DMS53 (cell line): ENCODE measurements at places on chromosomes 2 and 18.

DNA sequence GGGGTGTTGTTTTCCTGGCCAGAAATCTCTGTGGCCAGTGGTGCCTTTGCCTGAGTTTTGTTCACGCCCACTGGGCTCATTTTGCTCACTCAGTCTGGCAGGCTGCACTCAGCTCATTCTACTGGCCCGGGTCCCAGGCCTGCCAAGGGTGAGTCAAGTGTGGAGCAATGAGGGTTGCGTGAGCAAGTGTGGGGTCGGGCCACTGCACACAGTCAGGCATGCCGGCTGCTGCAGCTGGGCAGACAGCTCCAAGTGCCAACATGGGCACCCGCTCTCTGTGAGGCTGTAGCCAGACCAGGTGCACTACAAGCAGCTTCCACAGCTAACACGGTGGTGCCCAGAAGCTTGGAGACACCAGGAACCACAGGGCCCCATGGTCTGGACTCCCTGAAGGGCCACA is 801.1 kb upstream of the RAB6C start:
- DNase-seq: no peak

DNA sequence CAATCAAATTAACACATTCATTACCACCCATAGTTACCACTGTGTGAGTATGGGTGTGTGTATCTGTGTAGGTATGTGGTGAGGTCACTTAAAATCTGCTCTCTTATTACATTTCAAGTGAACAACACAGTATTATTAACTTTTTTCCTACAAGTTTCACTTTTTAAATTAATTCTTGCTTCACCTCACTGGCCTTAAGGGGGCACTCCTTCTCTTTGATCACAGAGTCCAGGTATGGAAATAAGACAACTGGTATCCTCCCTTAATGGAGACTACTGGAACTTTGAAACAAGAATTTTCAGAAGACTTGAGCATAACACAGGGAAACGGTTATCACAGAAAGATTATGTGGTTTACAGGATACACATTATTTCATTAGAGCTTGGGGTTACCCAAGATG is 255.8 kb downstream of the ASXL3 start:
- DNase-seq: peak; percentile 62

DNA sequence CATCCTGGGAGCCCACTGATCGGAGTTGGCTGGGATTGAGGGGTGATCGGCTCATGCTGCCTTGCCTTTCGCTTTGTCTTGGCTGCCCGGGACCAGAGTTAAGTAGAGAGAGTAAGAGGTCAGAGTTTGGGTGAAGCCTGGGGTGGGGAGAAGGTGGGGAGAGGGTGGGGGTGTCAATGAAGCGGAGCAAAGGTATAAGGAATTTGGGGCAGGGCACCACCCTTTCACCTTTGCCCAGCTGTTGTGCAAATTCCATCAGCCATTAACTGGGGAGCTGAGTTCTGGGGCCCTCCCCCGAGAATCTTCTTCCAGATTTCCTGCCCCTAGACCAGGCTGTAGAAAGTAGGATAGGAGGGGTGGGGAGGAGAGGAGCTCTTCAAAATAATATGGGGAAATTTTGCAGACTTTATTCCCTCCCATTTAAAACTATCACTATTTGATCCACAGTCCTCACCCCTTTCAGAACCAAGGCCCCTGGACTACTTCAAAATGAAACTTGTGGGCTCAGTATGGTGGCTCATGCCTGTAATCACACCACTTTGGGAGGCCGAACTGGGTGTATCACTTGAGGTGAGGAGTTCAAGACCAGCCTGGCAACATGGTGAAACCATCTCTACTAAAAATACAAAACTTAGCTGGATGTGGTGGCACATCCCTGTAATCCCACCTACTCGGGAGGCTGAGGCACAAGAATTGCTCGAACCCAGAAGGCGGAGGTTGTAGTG is at the start of gene SLC23A3:
SLC23A3 (minus strand) TSS at position 100 of the 725 bp plus-strand sequence; CDS start at position 55, 45 bp downstream.
- no peak for DNase-seq

DNA sequence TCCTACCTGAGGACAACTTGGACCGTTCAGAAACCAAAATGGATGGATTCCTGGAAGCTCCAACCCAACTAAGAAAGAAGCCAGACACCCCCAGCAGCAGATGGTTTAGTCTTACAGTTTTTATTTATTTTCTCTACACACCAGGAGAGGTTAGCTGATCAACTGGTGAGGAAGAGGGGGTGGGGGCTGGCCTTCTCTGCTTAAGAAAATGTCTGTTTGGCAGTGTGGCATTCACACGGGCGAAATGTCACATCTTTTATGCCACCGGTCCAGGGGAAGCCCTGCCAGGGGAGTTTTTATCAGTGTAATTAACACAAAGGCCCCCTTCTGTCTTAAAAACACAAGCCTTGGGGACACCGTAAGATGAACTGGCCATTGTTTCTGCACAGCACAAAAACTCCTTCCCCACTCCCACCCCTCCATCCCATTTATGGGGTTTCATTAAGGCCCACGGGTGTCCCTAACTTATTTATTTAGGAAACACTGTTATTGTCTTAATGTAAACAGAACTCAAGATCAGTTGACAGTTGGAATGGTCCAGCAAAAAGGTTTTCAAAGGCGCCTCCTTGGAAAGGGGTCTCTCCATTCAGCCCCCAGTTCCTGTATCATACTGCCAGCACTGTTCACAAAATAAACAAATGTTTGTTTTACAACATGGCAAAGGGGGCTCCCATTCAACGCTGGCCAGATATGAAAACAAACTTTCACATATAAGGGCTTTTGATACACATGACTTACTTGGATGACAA is 217.0 kb downstream of the C1D start:
- peak; percentile 29 for DNase-seq

DNA sequence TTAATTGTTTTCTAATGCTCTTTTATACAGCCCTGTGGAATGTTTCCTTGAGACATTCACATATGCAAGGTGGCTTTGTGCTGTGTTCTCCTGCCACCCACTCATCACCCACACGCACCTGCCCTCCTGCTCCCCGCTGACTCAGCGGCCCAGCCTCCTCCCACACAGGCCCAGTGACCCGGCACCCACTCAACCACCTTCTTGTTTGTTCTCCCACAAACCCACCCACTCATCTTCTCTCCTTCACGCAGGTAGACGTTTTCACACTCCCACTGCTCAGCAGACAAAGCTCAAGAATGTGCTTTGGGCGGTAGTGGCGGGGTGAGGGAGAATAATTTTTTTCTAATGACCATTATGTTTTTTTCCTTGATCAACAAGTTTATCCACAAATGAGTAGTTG is 28.6 kb upstream of the NEMP2 start:
- DNase-seq: peak; percentile 10

DNA sequence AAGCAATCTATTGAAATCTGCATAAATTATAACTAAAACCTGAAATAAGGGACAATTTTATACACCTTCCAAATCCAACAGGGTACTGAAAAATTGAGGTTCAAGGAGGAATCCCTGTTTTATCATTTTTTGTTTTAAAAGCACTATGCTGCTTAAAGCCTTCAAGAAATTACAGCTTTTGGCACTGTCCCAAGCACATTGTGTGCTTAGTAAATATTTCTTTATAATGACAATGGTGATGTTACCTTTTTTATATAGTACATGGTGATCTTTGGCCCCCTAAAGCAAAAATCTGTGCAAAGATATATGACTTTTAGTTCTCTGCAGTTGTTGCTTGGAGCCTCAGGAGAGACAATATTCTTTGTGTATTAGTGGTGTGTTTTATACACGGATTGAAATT is 71.6 kb upstream of the EFEMP1 start:
- DNase-seq: peak; percentile 25

DNA sequence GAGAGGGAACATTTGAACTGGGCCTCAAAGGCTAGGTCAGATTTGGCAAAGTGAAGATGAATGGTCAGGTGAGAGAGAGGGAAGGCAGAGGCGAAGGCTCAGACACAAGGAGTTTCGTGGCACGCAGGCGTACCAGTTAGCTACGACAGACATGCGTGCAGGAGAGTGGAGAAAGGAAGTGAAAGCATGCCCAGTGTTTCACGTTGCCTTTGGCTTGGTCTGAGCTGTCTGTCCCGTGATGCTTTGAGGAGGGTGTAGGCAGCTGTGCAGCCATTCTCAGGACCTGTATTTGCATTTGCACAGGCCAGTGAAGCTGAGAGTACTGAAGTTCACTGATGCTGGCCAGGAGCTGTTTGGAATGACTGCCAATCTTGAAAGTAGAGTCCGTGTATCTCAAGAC is 69.5 kb downstream of the HNRNPLL start:
- DNase-seq: peak; percentile 24

DNA sequence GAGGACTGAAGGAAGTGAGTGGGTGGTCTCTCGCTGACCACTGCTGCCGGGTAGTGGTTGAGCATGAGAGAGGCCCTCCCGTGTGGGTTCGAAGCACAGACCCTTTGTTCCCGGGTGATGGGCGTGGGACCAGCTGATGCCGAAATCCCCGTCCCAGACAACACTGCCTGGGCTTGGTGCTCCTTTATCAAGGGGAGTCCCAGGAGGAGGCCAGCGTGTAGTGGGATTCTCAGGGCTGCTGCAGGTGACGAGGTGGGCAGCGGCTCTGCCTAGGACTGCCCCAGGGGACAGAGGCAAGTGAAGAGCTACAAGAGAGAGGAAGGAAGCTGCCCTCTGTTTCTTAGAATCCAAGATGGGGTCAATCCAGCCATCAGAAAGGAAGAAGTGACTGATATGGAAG is 251.3 kb upstream of the PXDN start:
- DNase-seq: no peak

DNA sequence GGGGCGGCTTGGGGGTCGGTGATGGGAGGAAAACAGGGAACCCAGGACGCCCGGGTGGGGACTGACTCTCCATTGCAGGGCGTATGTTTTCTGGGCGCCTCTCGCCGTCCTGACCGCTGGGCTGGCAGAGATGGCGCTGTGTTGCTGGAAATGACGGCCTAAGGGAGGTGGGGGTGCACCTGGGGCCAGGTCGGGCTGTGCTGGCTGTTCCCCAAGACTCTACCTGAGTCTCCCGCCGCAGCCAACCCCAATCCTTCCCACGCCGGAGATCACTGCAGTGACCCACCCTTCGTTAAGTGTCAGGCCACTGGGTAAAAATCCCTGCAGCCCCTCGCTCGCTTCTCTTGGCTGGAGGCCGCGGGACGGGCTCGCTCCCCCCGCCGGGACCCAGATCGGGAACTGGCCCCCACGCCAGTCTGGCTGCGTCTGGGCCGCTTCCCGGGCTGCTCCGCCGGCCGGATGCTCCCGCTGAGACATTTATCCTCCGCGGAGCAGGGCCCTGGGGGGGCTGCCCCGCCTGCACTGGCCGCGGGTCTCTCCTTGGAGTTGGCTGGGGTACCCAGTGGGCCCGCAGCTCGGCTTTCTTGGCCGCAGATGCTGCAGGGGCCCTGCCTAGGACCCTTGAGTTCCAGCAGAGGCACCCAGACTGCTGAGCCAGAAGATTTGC is 7.8 kb upstream of the ARMC9 start:
- peak; percentile 42 for DNase-seq

DNA sequence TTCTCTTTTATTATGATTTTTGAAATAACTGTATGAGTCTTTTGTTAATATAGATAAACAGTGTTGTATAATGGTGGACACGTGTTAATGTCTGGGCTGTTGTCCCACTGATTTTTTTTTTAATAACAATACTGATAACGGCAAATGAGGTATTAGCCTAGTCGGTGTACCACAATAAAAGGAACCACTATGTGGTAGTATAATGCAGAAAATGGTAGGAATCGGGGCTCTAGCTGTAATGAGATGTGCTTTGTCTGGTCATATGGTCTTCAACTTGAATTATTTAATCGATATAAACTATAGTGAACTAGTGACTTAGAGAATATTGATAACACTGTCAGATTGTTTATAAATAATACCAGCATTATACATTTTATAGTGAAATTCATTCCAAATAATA is 517.9 kb upstream of the SPHKAP start:
- DNase-seq: no peak

GRCh38 chr18:73945130-73945792 is 202.4 kb downstream of the FBXO15 start:
- peak; percentile 49 for DNase-seq

- DNase-seq: no peak
Observed at GRCh38 chr2:38982498-38982897, 92.8 kb downstream of the ARHGEF33 start.

- DNase-seq: no peak
Observed at GRCh38 chr2:19874726-19875125, 27.1 kb downstream of the TTC32 start.

DNA sequence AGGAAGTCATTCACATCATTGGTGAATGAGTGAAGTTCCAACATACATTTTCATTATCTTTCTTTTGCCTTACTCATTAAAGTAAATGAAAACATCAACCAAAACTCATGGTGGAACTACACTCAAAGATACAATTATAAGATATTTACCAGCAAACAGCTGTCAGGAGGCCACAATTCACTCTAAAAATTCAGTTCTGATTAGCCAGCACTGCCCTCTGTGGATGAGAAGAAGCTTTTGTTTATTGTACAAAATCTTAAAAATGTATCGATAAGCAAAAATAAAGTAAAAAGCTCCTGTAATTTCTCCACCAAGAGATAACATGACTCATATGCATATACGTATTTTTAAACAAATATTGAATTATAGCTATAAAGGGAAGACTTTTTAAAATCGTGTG is 73.5 kb upstream of the RAPGEF4 start:
- no peak for DNase-seq

DNA sequence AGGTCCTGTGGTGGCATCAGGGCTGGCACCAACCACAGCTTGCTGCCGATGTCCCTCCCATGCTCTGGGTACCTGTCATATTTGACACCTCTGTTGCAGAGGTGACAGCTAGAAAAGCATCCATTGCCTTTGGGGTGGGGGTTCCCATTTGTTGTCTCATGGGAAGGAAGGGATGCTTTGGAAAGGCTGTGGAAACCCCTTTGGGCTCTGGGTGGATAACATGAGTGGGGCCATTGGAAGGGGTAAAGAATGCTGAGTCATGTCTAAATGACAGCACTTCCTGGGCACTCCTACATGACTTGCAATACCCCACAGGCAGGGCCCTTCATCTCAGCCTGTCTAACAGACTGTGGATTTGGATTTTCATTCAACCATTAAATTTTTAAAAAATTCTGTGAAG is 27.8 kb downstream of the CTIF start:
- no peak for DNase-seq
